Activated CD8-positive, alpha-beta memory T cell treated with anti-CD3 and anti-CD28 coated beads for 1 hour (primary cell): ENCODE measurements at places on chromosomes 1 and 21.

DNA sequence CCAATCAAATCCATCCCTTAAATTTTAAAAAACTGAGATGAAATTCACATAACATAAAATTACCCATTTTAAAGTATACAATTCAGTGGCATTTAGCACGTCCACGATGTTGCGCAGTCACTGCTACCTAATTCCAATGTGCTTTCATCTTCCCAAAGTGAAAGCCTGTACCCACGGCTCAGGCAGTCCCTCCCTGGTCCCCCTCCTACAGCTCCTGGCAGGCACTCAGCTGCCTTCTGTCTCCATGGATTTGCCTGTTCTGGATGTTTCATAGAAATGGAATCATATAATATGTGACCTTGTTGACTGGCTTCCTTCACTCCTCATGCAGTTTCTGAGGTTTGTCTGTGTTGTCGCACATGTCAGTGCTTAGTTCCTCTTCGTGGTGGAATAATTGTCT, 386.3 kb downstream of the CAMTA1 start:
- DNase-seq = no peak

DNA sequence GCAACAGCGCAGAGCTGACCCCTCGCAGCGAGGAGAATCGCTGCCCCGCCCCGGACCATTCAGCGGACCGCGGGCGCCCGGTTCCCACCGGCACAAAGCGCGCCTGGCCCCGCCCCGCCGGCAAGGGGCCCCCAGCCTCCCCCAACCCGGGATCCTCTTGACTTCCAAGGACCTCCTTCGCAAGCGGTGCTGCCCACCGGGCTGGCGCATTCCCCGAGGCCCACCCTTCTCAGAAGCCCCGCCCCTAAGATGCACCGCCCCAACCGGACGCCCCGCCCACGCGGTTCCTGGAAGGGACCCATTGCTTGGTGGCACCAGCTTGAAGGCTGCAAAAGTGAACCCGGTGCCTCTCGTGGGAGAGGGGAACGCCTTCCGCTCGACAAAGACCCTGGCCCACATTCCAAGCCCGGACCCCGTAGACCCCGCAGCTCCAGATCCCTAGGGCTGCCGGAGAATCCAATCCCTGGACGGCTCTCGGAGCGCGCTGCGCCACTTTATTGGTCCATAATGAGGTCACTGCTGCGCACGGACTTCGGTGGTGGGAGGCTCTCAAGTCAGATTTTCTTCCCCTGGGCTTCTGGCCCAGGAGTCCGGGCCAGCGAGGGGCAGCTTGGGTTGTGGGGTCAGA, 2.0 kb downstream of the HES3 start:
- no peak for DNase-seq

GRCh38 chr1:167434306-167434705, 84.0 kb downstream of the CD247 start:
- DNase-seq = no peak

DNA sequence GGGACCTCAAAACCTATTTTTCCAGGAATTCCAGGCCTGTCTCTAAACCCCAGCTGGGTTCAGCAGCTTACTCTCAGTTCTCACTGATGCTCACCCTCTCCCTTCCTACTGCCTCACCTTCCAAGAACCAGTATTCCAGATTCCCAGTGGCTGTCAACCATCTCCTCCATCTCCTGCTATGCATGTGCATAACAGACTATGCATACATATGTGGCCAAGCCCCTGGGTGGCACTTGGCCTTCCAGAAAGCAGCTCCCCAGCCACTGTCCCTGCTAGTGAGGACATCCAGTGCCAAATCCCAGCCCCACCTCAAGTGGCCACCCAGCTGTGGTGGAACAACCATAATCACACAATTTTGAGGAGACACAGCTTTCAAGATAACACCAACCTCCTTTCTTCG, 475.7 kb upstream of the PKN2 start:
- no peak for DNase-seq

- no peak for DNase-seq
These were observed 62.7 kb downstream of the DMAP1 start for GRCh38 chr1:44275991-44276405.

DNA sequence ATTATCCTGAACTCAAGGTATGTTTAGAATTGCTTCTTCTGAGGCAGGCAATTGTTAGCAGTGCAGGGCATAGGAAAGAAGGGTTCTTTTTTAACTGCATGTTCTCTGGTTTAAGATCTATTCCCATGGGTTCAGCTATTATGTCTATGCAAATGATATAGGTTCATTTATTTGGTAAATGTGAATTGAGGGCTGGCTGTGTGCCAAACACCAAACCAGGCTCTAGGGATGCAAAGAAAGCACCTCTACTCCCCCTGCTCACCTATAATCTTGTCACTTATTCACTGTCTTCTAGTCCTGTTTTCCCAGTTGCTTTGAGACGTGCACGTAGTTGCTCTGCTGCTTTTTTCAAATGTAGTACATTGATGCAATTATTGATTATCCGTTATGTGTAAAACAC, 691 bp upstream of the KIFAP3 start:
- no peak for DNase-seq

DNA sequence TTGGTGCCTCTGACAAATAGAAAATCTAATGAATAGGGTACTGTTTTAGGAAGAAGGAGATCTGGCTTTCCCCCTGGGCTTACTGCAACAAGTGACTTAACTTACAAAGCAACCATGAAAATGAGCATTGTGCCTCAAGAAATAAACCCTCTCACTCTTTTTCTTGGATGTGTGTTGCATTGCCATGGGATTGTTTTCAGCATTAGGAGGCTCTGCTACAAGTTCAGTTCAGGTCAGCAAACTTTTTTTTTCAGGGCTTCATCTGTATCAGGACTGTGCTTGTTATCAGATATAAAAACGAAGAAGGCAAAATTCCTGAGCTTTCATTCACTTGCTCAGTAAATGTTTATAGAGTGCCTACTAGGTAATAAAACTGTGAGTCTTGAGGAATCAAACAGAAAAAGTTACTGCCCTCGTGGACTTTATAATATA, 37.8 kb upstream of the DOCK7 start:
- no peak for DNase-seq

- no peak for DNase-seq
These were observed 3.3 kb downstream of the CNST start for GRCh38 chr1:246569248-246570238.

GRCh38 chr1:3501856-3502640, 47.6 kb downstream of the ARHGEF16 start:
- no peak for DNase-seq

GRCh38 chr21:18803624-18804023, 400.0 kb upstream of the TMPRSS15 start:
- DNase-seq = no peak

- no peak for DNase-seq
These were observed 4.8 kb upstream of the PTTG1IP start for GRCh38 chr21:44878053-44878982.

DNA sequence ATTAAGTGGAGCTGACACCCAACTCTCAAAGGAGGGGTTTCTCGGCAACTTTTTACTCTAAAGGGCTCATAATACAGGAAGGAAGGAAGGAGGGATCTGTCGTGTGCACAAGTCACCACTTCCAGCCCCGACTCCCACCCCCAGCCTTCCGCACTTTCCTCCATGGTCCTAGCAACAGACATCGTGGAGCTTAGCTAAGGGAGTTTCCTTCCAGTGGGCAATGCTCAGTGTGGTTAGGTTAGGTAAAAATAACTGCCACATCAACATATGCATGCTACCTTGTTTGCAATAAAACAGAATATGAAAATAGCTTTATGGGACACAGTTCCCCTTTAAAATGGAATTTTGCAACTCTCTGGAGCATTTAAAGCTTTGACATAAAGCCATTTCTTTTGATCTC, 35.2 kb downstream of the KANK4 start:
- no peak for DNase-seq

- DNase-seq = no peak
These were observed 92.1 kb downstream of the ZFYVE9 start for GRCh38 chr1:52234014-52234413.

GRCh38 chr1:172398193-172398592, 22.3 kb upstream of the C1orf105 start:
- no peak for DNase-seq

- DNase-seq = no peak
These were observed 10.5 kb downstream of the MAP3K6 start for GRCh38 chr1:27356277-27356618.

DNA sequence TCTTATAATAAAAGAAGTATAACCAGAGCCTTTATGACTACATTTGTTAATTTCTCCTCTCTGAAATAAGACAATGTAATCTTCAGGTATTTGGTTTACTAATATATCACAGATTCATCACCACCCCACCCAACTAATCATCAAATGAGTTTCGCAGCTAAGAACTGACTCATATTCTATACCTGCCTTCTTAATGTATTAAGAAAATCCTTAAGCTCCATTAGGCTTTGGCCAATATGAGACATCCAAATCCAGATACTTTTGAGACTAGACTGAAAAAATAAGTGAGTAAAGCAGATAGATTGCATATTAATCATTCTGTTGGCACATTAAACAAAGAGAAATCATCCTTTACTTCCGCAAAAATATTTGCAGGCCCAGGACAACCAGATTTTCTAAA, 18.7 kb upstream of the FMO2 start:
- DNase-seq = no peak

DNA sequence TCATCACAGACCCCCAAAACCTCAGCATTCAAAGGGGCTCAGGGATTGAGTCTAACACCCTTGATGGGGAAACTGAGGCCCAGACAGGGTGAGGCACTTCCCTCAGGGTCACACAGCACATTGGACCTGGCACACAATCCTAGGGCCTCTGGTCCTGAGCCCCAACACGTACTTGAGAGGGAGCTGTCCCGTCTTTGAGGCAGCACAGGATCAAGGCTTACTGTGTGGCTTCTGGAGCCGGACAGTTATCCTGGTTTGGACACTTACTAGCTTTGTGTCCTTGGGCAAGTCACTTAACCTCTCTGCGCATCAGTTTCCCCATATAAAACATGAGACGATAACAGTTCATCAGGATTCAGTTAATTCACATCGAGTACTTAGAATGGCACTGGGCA, 26.5 kb downstream of the RUNX3 start:
- no peak for DNase-seq

- no peak for DNase-seq
These were observed 44.8 kb upstream of the TADA1 start for GRCh38 chr1:166920561-166921475.

DNA sequence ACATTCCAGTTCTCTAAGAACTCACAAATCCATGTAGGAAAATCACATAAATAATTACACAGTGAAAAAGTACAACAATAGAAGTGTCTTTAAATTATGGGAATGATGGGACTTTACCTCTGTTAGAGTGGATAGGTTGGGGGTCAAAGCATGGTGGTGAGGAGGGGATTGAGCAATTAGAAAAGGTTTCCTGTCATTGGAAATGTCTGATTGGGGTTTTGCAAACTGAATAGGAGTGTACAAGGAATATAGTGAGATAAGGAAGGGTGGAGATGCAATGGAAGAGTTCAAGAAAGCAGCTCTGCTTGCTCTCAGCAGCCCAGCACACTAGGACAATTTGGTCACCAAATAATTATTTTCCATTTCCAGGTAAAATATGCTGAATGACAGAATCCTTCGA, 238.8 kb downstream of the ST6GALNAC3 start:
- DNase-seq = no peak

GRCh38 chr1:112674986-112675727, 698 bp downstream of the MOV10 start:
- DNase-seq = no peak

DNA sequence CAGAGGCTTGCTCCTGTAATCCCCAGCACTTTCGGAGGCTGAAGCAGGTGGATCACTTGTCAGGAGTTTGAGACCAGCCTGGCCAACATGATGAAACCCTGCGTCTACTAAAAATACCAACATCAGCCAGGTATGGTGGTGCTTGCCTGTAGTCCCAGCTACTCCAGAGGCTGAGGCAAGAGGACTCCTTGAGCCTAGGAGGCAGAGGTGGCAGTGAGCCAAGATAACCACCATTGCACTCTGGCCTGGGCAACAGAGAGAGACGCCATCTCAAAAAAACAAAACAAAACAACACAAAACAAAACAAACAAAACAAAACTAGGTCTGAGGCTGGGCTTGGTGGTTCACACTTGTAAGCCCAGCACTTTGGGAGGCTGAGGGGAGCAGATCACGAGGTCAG, 38.7 kb upstream of the RAP1GAP start:
- DNase-seq = no peak

DNA sequence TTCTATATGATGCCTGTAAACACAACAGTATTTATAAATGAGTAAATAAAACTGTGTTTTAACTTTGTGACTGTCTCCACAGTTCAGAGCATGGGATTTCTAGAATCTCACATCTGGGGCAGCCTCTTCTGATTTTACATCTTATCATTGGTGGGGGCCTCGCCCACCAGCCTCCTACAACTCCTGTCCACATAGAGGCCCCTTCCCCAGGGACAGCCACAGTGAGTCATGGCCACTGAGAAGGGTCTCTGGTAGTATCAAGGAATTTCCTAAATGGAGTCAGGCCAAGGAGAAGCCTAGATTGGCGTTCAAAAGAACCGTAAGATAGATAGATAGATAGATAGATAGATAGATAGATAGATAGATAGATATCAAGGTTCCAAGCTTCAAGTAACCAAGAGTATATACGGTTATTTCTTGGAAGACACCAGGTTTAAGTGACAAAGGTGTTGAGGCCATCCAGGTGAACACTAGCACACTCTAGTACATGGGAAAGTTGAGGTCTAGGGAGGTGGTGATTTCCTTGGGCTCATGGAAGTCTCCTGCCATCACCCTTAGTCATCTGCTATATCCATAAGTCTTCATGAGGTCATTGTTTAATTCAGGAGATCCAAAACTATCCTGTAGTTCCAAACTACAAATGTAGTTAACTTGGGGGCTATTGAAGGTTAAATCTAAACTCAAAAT, 121.6 kb downstream of the SYT2 start:
- no peak for DNase-seq

GRCh38 chr21:14901482-14901958, 163.3 kb downstream of the NRIP1 start:
- no peak for DNase-seq

DNA sequence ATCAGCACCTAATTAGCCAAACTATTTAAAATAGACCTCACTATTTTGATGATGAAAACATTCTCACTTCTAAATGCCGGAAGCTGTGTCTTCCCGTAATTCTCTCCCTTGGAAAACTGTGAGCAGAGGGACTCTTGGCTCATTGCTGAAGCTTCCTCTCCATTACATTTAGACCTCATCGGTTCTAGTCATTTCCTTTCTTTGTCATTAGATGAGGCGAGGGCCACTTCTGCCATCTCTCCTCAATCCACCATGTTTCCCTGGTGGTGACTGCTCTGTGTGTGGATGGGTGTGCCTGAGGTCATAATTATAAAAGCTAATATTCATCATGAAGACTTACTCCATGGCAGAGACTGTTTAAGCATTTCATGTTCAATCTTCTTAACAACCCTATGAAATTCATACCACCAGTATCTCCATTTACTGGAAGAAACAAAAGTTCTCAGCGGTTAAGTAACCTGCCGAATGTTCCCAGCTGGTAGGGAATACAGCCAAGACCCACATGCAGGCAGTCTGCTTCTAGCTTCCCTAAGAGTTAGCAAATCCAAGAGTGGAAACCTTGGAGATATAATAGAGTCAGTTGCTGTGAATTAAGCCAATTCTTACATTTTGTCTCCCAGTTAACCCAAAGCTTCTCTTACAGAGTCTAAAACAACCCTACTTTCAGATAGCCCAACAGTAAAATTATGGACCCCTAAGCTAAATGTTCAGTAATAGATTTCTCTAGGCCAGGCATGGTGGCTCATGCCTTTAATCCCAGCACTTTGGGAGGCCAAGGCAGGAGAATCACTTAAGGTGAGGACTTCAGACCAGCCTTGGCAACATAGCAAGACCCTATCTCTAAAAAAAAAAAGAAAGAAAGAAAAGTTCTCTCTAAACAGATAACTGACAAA, 156.2 kb downstream of the ZBTB18 start:
- no peak for DNase-seq

GRCh38 chr1:187051618-187052232, 223.0 kb downstream of the PLA2G4A start:
- no peak for DNase-seq
